Erythroblast (primary cell): ENCODE measurements at places on chromosomes 16 and 17.

DNA sequence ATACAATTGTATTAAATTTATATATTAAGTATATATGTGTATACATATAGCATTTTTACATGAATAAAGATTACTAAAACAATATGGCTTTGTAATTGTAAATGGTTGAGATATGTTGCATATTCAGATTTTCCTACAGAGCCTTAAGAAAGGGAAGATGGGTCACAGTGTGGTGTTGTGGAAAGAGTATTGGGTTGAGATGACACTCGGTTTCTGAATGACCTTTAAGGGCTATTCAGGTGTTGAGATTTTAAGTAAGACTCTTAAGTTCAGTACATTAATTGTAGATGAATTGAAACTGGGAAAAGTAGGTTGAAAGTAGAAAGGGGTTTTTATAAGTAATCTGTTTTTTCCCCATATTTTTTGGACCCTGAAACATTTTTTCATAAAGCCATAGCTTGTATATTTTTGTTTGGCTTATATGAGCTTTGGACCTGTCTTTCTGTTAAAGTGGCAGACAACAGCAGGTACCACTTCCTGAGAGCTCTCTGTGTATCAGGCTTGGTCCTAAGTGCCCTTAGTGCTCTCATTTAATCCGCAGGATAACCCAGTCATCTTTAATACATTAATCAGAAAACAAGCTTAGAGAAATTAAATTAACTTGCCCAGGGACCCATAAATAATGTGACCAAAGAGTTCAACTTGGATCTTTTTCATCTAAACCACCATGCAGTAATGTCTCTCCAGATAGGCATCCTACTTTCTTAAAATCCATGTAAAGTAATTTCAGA is 48.5 kb upstream of the MRC2 start:
- DNase-seq: no peak

- DNase-seq: no peak
Observed at GRCh38 chr16:84299734-84300440, 5.2 kb downstream of the WFDC1 start.

DNA sequence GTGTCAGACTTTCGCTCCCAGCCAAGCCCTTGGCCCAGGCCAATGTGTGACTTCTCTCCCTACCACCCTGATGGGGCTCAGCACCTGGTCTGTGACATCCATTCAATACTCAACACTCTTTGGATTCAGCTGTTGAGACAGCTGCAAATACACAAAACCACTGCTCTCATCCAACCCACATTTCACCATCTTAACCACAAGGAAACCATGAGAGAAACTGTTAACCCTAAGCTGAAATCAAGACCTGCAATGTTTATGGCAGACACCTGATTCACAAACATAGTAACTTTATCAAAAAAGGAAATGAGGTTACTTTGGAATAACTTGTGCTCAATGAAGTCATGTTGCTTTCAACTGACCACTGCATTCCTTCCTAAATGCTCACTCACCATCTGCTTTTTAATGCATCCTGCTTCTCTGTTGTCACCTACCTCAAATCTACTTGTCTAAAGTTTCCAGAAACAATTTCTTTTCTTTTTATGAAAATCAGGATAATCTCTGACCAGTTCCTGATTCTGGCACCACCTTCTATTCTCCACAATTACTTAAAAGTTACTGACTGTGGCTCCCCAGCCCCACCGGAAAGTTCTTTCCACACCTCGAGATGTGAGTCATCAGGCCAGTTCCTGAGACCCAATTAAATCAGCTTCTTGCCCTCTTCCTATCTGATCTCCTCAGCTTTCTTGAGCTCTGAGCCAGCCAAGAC is 88.2 kb downstream of the NOG start:
- no peak for DNase-seq

- DNase-seq: peak; percentile 89
Observed at GRCh38 chr17:4986951-4987766, at the start of gene CAMTA2. Gene CAMTA2 (minus strand): TSS chr17:4987675. CDS start chr17:4986222, 1,453 bp downstream.

DNA sequence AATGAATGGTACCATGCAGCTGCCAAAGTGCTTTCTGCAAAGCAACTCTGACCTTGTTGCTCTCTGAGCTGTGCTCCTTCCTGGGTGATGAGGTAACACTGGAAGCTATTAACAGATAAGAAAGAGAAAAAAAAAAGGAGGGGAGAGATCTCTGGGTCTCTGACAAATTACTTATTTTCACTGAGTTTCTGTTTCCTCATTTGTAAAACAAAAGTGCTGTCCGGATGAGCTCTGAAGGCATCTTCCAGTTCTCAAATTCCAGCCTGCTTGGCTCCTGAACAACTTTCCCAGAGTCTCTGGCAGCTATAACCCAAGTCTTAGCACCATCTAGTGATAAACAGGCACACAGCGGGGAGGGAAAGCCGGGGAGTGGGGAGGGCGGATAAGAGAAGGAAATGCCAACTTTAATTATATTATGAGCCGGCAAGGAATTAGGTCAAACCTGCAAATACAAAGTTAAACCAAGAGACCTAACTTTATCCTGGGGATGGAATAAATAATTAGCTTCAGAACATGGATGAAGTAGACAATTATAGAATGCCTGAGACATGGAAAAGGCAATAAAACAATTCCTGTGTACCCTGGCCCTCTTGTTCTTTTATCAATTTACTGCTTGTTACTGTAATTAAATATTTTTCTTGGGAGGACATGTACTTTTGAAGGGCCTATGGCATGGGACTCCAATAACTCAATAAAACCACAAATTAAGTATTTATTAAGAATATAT is 61.3 kb upstream of the KIFC3 start:
- peak; percentile 22 for DNase-seq

DNA sequence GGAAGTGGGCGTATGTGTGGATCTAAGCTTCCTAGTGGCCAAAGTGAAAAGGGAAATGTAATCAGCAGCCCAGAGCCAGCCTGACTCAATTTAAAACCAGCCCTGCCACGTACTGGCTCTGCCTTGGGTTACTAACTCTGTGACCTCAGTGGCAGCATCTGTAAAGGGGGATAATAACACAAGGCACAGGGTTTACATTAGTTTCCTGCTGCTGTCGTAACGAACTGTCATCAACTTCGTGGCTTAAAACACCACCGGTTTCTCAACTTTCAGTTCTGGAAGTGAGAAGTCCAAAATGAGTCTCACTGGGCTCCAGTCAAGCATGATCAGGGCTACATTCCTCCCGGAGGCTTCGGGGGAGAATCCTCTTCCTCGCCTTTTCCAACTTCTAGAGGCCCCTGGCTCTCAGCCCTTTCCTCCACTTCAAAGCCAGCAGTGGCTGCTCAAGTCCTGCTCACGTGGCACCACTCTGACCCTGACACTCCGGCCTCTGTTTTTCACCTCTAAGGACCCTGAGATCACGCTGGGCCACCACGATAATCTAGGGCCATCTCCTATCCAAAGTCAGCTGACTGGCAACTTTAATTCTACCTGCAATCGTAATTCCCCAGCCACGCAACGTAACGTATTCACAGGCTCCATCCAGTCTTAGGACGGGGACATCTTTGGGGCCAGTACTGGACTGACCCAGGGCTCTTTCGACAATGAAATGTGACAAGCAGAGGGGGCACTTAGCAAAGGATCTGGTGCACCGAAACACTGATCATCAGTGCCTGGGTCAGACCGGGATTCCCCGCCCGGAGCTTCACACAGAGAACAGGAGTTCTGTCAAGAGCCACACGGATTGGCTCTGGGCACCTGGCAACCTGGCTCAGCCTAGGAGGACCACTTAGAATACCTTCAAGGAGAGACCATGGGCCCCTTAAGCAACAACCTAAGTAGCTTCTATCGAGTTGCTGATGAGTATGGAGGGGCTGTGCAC is 14.5 kb downstream of the TMC6 start:
- DNase-seq: no peak

DNA sequence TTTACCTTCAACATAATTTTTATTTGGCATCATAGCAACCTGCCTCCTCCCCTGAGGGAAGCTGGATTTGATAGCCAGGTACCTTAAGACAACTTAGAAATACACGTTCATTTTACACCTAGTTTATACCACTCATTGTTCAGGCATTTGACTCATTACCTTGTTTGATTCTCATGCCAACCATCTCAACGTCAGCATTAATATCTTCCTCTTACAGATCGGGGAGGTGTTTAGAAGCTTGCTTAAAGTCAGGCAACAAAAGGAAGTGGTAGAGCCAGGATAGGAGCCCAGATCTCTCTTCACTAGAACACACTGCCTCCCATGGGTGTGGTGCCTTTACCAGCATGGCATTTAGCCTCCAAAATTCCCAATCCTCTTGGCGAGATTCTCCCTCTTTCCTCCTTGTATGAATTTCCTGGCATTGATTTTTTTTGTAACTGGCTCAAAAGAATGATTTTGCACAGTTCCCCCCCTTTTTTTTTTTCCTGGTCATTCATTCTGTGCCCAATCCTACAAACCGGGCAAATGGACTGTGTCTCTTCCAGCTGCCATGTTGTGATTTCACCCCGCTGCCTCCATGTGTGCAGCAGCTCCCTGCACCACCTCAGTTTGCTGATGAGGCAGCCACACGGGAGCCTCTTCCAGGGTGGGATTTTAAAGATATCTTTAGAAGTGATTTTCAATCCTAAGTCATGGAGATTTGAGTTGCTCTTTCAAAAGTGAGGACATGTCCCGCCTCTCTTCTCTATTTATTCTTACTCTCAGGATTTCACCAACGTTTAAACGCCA is 383.6 kb downstream of the UTP18 start:
- no peak for DNase-seq

- no peak for DNase-seq
Observed at GRCh38 chr17:46028981-46029565, 30.0 kb downstream of the STH start.

DNA sequence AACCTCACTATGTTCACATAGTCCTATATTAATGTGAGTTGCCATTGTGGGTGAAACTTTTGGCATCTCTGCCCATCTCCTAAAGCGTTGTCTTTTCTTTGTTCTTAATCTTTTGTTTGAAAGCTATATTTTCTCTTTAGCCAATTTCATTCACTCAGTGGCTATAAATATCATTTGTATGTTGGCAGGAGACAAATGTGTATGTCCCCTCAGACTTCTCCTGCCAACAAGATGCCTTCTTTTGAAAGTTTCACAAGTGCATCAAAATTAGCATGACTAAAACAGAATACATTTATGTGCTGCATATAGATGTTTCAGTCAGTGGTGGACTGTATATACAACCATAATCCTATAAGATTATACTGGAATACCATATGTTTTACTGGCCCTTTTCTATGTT is 109.0 kb downstream of the CA10 start:
- DNase-seq: no peak

- DNase-seq: no peak
Observed at GRCh38 chr16:77723108-77723514, 797 bp downstream of the NUDT7 start.

- no peak for DNase-seq
Observed at GRCh38 chr17:66465701-66466100, 163.3 kb downstream of the PRKCA start.

DNA sequence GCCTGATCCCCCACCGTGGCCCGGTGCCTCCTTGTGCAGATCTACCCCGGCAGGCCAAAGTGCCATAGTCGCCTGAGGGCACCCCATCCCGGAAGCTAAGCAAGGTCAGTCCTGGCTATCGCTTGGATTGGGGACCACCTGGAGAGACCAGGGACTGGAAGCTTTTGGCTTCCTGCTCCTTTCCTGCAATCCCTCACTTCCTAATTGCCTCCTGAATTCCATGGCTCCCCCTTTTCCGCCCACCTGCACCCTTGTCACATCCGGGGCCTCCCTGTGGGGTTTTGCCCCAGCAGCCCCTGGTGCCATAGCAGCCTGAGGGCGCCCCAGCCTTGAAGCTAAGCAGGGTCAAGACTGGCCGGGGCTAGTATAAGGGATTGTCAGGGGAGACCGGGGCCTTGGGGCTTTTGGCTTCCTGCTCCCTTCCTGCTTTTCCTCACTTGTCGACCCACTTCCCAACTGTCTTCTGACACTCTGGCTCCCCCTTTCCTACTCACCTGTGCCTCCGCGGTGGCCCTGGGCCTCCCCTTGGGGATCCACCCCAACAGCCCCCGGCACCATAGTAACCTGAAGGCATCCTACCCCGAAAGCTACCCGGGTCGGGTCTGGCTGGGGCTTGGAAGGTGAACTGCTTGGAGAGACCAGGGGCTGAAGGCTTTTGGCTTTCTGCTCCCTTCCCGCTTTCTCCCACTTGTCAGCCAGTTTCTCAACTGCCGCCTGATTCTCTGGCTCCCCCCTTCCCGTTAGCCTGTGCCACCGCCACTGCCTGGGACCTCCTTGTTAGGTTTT is 2293.6 kb downstream of the TP53TG3F start:
- DNase-seq: no peak

- DNase-seq: no peak
Observed at GRCh38 chr17:9183306-9183705, 162.0 kb downstream of the NTN1 start.

GRCh38 chr17:8227238-8227581 is 16.8 kb upstream of the AURKB start:
- DNase-seq: no peak

DNA sequence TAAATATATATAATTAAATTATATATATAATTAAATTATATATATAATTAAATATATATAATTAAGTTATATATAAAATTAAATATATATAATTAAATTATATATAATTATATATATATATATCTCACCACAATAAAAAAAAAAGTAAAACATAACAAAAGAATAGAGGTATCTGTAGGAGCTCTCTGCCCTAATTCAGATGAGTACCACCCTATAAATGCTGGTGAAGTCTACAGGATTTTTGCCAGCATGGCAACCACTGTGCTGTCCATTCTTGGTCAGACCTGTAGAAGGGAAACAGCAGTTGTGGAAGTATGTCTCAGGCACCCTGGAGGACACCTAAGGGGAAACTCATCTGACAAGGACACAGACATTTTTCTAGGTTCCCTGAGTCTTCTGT is 259.7 kb downstream of the PRKCA start:
- DNase-seq: no peak

GRCh38 chr17:61221597-61222471 is 177.8 kb upstream of the TBX2 start:
- no peak for DNase-seq
